Kidney (tissue), 22 donors: ENCODE measurements at places on chromosomes 12 and 14. TPM values are rescaled to one million over a fixed set of nuclear protein-coding genes. Genes with fewer than 3 reads are reported as not detected.

ACOT6 gene
- total RNA-seq, result not detected

CHD8 gene
- 77.4 TPM for total RNA-seq

KITLG gene
- 125 TPM for total RNA-seq

FOXG1 gene
- total RNA-seq, result not detected
